ENCODE measurements at places on chromosomes 7 and 10. TPM values are rescaled to one million over a fixed set of nuclear protein-coding genes. Genes with fewer than 3 reads are reported as not detected.
A peak's percentile ranks its signal among the peaks of the same experiment; 100 is the strongest.

GRCh38 chr7:45661302-45661995, 87.3 kb downstream of the ADCY1 start:
- no peaks in the 10 kb centered on the region for H3K27me3 ChIP-seq
- DNase-seq, result no peak
- no peaks in the 10 kb centered on the region for H3K4me1 ChIP-seq
- H3K4me3 ChIP-seq, result no peak overlapping the region
- no peak overlapping the region for H3K27ac ChIP-seq
- no peaks in the 10 kb centered on the region for H3K36me3 ChIP-seq

POU6F2 gene
- 1.5 TPM for total RNA-seq

DNA sequence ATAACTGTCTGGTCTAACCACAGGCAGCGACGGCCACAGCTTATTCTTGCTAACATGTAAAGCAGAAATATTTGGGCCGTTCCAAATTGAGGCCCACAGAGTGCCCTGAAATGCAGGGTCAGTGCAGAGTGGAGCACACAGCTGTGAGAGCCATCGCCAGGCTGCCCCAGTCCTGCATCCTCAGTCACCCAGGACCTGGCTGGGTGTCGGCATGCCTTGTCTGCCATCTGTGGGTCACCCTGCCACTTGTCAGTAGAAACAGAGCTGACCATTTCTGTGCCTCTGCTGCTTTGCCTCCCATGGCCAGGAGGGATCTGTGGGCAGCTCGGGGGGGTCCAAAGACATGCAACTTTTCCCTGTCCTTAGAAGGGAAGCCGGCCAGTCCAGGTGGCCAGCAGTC, 57.3 kb upstream of the BTBD16 start:
- no peaks in the 10 kb centered on the region for H3K27me3 ChIP-seq
- peak; percentile 72 for DNase-seq
- H3K36me3 ChIP-seq, result peaks cover 3% of the 10 kb centered on the region
- H3K27ac ChIP-seq, result no peak overlapping the region

GRCh38 chr10:6667679-6668270, 87.7 kb upstream of the PRKCQ start:
- no peaks in the 10 kb centered on the region for H3K4me1 ChIP-seq
- no peak for DNase-seq
- no peak overlapping the region for H3K27ac ChIP-seq
- H3K27me3 ChIP-seq, result no peaks in the 10 kb centered on the region
- H3K4me3 ChIP-seq, result no peak overlapping the region

DNA sequence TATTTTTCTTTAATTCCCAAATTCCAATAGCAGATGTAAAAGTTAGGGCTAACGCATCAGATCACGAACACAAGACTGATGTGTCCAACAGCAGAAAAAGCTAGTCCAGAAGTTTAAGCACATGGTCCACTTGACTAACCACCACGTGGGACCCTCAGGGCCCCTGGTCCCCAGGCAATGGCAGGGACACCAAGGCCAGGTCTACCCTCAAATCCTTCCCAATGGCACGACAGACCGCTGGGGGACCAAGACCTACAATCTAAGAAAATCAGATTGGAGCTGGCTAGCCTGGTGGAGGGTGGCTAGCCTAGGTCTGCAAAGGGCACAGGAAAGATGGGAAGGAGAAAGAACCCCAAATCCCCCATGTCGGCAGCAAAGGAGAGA, 1.5 kb downstream of the GIGYF1 start:
- no peaks in the 10 kb centered on the region for H3K4me1 ChIP-seq
- no peaks in the 10 kb centered on the region for H3K27me3 ChIP-seq
- H3K36me3 ChIP-seq, result no peaks in the 10 kb centered on the region
